ENCODE measurements at places on chromosomes 11 and 22.

DNA sequence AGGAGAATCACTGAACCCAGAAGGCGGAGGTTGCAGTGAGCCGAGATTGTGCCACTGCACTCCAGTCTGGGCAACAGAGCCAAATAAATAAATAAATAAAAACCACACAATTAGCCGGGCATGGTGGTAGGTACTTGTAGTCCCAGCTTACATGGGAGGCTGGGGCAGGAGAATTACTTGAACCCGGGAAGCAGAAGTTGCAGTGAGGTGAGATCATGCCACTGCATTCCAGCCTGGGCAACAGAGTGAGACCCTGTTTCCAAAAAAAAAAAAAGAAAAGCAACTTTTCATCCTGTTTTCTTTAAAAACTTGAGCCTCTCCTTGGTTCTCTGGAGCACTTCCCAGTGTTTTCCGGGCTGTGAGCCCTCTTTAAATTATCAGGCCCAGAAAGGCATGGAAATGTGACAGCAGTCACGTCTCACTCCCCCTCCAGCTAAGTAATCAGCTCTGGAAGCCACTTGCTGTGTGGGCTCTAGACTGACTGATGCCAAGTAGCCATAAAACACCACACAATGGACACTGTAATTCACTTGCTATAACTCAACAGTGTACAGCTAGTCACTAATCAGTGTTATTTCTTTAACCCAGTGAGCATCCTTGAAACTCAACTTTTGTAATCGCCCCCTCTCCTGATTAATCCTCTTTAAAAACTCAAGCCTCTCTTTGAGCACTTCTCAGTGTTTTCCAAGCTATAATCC, 13.0 kb upstream of the MCHR1 start:
- no peak for DNase-seq

GRCh38 chr11:207863-208180, 314 bp downstream of the RIC8A start:
- DNase-seq, result no peak

- DNase-seq, result no peak
Observed at GRCh38 chr11:66322732-66323427, 6.0 kb upstream of the CD248 start.

- no peak for DNase-seq
Observed at GRCh38 chr11:120236169-120237107, 3.5 kb upstream of the POU2F3 start.

GRCh38 chr11:129331217-129331616, 44.4 kb upstream of the BARX2 start:
- no peak for DNase-seq

DNA sequence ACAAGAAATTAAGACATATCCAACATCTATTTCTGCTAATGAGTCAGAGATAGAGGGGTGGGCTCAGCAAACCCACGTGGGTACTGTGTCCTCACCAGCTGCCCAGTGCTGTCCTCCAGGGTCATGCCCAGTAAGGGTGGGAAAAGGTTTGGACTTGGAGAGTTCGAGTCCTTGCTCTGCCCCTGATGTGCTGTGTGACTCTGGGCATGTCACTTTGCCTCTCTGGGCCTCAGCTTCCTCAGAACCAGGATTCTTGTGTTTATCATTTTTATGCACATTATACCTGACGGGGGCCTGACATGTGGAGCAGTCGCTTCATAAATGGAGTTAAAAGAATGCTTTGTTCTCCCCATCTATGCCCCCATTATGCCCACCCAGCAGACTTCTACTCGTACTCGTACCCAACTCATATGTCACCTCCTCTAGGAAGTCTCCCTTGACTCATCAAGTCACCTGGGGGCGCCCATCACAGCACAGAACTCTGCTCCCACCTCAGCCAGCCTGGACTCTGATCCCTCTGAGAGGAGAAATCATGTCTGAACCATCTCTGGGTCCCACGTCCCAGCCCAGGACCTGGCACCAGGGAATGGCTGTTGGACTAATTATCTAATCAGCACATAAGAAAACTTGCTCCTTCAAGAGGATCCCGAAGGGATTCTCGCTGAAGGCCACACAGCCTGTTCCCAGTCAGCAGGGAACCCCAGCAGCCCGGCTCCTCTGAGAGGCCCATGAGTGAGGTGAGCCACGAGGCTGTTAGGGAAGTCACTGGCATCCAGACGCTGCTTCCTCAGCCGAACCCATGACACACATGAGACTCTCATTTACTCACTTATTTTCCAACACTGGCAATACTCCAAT, 38.7 kb upstream of the TSKU start:
- DNase-seq, result no peak

- no peak for DNase-seq
Observed at GRCh38 chr11:119709638-119710346, 19.2 kb downstream of the NECTIN1 start.

DNA sequence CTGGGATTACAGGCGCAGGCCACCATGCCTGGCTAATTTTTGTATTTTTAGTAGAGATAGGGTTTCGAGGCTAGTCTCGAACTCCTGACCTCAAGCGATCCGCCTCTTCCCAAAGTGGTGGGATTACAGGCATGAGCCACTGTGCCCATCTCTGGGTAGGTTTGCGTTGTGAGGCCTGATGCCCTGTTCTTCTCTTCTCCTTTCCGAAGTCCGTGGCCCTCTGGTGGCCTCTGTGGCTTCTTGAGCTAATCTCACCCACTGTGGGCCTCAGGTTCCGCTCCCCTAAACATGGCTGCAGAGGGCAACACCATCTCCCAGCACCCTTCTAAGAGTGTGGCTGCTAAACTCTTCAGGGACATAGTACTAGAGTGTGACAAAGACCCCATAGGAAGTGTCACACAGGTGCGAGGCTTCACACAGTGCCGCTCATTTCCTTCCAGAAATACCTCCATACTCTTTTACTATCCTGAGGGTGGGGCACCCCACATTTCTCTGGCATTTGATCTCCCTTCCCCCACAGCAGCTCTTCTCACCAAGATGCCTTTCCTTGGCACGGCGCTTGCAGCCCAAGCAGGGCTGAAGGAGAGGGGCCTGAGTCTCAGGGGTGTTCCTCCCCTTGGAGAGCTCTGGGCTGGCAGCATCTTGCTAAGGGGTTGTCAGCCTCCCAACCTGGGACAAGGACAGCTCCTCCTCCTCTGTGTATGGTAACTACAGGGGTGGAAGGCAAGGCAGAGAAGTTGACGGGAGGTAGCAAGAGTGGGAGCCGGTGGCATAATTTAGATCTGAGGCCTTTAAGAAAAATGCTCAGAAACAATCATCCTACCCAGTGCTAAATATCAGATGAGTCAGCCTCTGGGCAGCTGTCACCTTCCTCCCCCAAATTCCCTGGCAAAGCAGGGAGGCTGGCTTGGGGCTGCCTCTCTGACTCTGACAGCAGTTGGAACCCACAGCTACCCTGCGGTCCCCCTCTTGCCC, 6.1 kb downstream of the THY1 start:
- no peak for DNase-seq

DNA sequence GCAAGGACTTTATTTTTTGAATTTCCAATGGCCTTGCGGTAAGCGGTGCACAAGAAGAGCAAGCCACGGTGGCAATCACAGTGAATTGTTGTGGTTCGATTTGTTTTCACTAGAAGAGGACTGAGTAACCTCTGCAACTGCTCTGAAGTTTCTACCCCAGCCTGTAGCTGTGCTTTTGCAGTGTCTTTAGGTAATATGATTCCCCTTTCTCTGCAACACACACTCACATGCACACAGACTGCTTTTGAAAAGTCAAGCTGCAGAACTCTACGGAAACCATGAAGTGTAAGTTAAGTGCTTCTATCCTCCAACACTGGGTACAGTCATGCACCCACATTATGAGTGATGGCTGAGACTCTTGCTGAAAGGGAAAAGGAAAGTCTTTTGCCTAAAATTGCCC, 38.4 kb downstream of the CD44 start:
- DNase-seq, result no peak

DNA sequence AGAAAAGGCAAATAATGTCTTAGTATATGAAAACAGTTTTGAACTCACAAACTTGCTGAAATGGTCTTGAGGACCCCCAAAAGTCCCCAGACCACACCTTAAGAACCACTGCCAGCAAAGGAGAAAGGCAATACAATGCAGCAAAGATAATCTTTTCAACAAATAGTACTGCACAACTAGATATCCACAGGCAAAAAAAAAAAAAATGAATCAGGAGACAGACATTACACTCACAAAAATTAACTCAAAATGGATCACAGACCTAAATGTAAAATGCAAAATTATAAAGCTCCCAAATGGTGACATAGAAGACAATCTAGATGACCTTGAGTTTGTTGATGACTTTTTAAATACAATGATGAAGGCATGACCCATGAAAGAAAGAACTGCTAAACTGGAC, 8.3 kb downstream of the PICALM start:
- no peak for DNase-seq

DNA sequence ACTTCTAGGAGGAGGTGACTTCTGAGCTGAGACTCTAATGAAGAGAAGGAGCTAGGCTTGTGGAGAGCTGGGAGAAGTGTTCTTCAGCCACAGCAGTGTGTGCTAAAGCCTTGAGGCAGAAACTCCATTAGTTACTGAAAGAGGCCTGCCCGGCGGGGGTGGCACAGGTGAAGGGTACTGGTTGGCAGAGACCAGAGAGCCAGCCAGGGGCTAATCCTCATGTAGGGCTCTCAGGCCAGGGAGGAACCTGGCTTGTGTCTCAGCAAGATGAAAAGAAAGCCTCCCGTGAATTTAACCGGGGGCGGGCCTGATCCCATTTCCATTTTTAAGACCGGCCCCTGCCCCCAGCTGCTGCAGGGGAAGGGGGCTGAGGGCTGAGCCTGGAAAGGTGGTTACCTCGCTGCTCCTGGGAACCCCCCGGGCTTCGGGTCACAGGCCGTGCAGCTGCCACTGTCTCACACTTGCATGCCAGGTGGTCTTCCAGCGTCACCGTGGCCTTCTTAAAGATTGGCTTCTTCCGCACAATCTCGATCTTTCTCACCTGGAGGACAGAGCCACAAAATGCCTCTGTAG, 15.0 kb downstream of the PDGFB start:
- no peak for DNase-seq

DNA sequence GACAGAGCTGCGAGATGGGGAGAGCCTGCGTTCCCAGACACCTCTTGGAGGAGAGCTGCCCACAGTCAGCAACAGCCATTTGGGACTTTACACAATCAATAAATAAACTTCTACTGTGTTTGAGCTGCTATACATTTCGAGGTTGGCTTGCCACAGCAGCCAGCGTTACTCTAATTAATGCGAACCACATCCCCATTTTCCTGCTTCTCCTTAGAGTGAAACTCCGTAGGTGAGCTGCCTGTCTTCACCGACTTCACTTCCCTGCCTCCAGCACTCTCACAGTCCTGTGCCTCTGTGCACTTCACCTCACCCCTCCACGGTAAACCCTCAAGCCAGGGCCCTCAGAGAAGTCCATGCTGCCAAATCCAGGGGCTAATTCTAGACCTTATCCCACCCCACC, 5.9 kb upstream of the SLC22A12 start:
- no peak for DNase-seq

DNA sequence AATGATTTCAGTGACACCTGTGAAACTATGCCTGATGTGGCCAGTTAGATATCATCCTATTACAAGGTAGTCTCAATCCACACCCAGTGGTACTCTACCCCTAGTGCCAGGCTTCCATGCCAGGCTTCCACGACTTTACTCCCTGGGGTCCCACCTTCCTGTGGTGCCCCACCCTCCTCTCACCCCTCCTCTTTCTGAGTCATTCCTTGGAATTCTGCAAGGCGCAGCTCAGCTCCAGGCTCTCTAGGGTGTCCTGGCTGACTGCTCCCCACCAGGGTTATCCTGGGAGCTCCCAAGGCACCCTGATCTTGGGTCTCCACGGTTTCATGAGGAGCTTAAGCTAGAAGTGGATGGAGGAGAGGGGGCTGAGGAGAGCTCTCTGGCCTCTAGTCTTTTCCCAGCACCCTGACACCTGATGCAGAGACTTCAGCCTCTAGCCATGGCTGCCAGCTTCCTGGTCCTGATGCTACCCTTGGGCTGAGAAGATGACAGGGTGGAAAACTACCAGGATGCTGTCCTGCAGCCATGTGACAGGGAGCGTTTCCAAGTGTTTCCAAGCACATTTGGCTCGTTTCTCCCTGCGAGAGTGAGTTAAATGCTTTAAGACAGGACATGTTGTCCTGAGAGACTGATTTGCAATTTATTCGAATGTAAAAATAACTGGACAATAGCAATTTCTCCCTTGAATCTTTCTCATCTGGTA, 1461.2 kb downstream of the TBC1D22A start:
- no peak for DNase-seq

- peak; percentile 11 for DNase-seq
Observed at GRCh38 chr11:27688076-27688475, 12.2 kb downstream of the BDNF start.

DNA sequence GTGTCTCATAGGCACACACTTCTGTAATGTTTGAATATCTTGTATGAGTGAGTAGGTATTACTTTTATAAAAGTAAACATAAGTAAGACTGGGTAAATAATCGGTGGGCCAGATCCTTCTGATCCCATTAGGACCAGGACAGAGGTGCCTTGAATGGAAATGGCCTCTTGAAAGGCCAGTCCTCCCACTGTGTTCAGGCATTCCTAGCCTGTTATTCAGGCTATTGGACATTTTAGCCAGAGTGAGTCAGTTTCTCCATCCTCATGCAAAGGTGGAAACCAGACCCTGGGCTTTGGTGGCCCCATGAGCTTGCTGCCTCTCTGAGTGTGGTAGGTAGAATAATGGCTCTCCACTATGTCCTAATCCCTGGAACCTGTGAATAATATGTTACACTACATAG, 34.4 kb downstream of the C11orf96 start:
- no peak for DNase-seq

DNA sequence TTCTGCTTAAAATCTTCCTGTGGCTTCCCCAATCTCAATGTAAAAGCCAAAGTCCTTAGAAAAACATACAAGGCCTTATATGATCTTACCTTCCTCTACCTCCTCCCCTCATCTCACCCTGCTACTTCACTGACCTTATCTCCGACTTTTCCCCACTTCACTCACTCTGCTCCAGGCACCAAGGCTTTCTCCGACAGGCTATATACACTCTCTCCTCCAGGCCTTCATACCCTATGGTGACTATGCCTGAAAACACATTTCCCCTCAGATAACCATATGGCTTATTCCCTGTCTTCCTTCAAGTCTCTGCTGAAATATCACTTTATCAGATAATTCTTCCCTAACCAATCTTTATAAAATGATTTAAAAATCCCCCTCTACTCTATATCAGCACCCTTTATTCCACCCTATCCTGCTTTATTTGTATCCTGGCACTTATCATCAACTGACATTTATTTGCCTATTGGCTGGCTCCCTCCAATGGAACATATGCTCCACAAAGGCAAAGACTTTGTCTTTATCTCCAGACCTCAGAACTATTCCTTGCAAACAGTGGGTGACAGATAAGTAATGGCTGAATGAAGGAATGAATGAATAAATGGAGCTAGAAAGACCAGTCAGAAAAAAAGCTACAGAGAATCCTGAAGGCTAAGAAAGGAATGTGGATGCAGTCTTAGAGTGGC, 52.7 kb downstream of the PAK1 start:
- no peak for DNase-seq

DNA sequence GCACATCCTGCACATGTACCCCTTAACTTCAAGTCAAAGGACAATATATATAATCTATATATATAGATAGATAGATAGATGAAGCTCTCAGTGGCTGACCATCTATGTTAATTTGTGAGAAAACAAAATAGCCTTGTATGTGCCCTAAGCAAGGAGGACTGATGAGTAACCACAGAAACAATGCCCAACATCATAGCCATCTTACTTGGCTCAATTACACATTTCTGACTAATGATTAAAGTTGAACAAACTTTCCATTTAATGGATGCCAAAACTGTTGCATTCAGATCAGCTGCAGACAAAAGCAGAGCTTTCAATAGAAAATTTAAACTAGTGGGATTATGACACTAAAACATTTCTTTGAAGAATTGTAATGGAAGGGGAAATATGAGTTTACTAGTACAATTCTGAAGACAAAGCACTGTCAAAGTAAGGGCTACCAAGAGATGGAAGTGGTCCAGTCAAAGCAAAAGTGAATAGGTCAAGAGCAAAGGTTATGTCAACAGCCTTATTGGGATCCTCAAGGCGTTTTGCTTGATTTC, 1188.2 kb upstream of the RAG2 start:
- DNase-seq, result no peak
